ENCODE measurements at places on chromosomes 1 and 21.
A peak's percentile ranks its signal among the peaks of the same experiment; 100 is the strongest.

- no peak for DNase-seq
Observed at GRCh38 chr1:111723871-111724270, 15.3 kb downstream of the INKA2 start.

DNA sequence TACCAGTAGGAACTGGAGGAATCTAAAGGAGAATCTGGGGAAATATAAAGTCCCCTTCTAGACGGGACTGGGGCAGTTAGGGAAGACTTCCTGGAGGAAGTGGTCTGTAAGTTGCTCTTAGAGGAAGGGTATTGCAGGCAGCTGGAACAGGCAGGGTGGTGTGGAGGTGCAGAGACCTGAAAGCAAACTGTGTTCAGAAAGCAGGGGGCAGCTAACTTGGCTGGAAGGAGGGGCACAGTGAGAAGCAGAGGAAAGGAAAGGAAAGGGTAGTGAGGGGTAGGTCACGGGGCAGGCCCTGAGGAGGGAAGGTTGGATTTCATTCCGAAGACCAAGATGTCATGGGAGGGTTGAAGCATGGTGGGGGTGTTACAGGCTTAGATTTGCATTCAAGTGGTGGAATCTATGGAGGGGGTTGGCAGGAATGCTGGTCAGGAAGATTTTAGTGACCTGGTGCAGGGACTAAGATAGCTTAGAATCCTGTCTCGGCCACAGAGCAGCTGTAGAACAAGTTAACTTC, 240.7 kb downstream of the FOXD2 start:
- peak; percentile 26 for DNase-seq

GRCh38 chr21:45050345-45050796, 24.0 kb upstream of the ADARB1 start:
- DNase-seq = no peak

DNA sequence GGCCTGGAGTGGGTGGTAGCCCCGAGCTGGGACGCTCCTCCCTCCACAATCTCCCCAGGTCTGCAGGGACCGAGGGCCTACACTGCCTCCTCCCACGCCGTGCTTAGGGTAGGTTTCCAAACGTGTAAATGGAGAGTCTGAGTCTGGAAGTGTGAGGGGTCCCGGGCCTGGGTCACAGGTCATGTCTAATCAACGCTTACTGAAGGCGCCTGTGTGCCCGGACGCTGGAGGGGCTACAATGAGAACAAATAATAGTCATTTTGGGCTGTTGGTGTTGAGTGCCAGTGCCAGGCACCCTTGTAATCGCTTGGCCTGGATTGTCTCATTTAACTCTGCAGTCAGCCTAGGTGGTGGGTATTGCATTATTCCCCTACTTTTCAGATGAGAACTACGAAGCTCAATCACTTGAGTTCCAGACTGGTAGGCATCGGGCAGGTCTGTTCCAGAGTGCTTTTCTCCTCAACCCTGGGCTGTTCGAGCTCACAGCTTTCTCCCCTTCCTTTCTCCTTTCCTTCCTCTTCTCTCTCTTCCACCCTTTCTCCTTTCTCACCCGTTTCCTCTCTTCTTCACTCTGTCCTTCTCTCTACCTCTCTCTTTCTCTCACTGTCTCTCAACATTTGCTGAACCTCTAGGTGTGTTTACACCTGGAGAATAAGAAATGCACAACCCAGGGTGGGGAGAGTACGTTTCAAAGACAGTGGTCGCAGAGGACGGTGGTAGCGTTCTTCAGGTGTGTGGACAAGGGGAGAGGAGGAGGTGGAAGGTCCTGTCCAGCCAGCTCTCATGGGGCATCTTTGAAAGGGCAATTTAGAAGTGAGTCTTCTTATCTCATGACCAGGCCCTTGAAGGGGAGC, 883 bp downstream of the SLC66A1 start:
- DNase-seq = no peak

DNA sequence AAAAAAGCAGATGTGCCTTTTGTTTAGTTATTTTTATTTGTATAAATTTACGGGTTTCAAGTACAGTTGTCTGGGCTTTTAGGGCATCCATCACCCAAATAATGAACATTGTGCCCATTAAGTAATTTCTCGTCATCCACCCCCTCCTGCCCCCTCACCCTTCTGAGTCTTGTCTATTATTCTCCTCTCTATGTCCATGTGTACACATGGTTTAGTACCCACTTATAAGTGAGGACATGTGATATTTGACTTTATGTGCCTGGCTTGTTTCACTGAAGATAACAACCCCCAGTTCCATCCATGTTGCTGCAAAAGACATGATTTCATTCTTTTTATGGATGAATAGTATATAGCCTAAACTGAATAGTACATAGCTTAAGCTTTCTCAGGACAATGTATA, 189.2 kb downstream of the ZP4 start:
- DNase-seq = no peak

- peak; percentile 75 for DNase-seq
Observed at GRCh38 chr1:9196129-9197040, 38.2 kb upstream of the H6PD start.

DNA sequence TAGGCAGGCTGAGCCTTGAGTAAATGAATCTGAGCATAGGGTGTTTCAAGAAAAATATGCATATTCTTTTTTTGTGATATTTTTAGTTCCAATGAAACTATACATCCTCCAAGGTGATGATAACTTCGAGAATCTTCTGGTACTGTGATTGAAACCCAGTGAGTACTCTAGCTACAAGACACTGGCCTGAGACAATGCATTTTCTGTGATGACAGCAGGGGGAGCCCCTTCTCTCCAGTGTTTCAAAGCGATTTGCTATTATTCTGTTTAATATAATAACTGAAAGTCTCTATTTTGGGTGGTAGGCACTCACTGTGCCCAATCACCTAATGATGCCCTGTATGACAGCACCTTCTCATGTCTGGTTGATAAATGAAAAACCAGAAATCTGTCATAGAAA, 12.1 kb downstream of the IRF2BP2 start:
- DNase-seq = no peak

GRCh38 chr1:174408146-174408545, 39.6 kb upstream of the GPR52 start:
- DNase-seq = no peak

GRCh38 chr1:200290010-200290685, 119.7 kb downstream of the ZNF281 start:
- DNase-seq = peak; percentile 61

GRCh38 chr1:208302699-208303238, 58.6 kb upstream of the PLXNA2 start:
- DNase-seq = no peak

DNA sequence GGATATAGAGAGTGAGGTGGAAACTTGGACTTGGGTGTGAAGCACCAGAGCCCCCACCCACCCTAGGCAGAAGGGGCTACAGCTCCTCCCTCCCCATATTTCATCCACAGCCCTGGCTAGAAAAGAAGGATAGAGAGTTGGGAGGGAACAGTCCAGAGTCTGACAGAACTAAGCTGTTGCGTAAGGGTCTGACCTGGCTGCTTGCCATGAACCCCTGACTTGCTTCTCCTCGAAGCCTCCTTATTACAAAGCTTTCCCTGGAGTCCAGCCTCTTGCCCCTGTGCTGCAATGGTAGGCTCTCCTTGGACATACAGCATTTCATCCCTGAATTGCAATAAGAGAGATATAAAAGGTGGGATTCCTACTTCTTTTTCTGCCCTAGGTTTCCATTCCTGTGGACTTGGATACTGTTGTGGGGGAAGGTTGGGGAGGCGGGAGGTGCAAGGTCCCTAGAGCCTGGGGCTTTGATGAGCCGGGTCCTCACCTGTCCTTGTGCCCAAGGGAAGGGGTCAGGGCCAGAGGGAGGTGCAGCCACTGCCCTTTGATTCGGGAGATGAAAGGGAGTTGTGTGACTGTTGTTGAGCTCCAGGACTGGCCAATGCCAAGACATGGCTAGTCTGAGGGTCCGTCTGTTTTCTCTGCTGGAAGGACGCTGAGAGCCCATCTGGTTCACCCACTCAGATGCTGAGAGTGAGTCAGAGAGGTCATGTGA, 2.7 kb downstream of the RHBG start:
- DNase-seq = no peak

DNA sequence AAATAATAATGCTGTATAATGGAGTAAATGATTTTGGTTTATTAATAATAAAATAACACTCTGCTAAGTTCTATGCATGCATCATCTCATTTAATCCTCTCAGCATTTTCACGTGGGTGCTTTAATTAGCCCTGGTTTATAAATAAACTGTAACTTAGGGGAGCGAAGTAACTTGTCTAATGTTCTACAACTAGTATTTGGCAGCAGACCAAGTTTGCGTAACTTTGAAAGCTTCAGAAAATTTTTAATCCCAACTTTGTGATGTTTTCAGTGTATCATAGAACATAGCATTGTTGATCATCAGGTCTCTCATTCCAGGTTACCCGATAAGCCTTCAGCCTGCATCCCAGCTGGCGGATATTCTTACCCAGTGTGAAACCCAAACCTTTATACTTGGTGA, 322.4 kb upstream of the SGIP1 start:
- DNase-seq = no peak

GRCh38 chr1:209774592-209774991, 9.8 kb downstream of the C1orf74 start:
- no peak for DNase-seq

DNA sequence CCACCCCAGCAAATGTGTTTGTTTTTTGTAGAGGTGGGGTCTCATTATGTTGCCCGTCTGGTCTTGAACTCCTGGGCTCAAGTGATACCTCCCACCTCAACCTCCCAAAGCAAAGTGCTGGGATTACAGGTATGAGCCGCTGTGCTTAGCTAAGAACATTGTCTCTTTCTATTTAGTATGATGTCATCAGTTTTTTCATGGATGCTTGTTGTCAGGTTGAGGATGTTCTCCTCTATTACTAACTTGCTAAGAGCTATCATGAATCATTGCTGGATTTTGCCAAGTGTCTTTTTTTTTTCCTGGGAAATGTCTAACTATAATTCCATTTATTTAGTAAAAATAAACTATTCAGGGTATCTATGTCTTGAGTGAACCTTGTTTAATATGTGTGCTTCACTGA, 19.0 kb upstream of the MPC2 start:
- no peak for DNase-seq

DNA sequence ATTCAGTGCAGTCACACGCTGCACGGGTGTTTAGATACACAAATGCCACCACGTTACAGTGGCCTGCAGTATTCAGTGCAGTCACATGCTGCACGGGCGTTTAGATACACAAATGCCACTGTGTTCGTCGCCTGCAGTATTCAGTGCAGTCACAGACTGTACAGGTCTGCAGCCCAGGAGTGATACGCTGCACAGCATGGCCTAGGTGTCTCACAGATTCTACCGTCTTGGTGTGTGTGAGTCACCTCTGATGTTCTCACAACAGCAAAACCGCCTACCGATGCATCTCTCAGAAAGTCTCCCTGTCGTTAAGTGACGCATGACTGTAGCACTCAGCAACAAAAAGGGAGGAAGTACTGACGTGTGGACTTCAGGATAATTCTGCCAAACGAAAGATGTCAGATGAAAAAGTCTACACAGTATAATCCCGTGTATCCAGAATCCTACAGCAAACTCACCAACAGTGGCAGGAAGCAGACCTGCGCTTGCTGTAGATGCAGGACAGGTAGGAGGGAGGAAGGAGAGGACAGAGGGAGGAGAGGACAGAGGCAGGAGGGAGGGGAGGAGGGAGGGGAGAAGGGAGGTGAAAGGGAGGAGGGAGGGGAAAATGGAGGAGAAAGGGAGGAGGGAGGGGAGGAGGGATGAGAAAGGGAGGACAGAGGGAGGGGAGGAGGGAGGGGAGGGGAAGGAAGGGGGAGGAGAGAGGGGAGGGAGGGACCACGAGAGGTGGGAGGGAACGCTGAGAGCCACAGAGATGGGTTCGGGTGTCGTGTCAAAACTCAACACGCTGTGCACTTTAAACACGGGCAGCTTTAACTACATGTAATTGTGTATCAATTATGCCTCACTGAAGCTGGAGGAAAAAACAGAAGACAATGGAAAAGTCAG, 36.3 kb upstream of the PCBP3 start:
- no peak for DNase-seq

DNA sequence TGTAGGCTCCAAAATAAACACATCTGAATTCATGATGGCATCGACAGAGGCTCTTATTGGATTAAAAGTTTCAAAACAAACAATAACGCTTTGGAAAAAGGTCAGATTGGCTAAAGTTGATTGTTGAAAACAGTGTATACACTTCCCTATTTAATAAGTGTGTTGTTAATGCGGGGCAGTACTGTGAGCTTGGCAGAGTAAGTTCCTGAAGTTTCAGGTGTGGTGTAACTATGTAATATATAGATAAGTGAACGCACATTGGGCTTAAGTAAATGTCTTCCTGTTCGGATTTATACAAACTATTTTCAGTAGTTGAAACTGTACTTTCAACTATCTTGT, 810 bp downstream of the ZBTB37 start:
- no peak for DNase-seq

DNA sequence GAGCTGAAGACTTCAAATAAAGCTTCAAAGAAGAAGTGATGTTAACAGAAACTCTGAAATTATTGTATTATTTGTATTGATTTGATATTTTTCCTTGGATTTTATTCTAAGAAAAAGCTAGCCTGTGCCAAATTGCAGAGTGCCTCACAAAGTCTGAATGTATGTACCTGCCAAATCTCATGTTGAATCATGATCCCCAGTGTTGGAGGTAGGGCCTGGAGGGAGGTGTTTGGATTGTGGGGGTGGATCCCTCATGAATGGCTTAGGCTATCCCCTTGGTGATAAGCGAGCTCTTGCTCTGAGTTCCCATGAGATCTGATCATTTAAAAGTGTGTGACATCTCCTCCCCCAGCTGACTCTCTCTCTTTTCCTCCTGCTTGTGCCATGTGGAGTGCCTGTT, 43.6 kb downstream of the ACKR1 start:
- DNase-seq = no peak

- DNase-seq = peak; percentile 71
Observed at GRCh38 chr1:24322470-24323177, 3.5 kb downstream of the GRHL3 start.

DNA sequence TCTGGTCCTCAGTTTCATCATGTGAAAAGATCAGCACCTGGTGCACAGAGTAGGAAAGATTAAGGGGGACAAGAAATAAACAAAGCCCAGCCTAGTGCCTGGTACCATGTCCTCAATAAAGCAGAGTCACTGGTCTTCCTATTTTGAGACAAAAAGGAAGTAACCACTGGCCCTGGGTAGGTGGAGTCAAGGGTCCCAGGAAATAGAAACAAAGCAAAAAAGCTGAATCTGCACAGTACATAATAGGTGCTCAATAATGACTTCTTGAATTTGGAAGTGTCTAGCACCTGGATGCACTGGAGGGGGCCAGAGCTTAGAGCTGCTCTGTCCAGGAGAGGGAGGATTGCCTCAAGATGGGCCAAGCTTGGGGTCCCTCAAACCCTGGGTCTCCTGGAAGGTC, 1.9 kb upstream of the EPHB2 start:
- no peak for DNase-seq

GRCh38 chr1:25929016-25929415, 22.8 kb upstream of the STMN1 start:
- no peak for DNase-seq

DNA sequence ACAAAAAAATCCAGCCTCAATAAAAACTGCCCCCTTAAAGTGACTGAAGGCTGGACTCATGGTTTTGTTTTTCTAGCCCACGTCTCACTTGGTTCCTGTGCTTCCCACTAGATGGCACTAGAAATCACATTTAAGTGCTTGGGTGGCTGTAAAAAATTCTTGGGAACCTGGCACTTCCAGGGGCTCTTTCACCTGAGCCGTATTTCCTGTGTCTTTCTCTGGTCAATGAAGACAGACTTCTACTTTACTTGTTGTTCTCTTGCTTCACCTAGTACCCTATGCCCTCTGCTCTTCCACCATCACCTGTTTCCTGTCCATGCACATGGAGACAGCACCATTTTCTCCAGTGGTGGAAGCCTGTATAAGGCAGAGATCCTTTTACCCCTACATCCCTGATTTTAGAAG, 20.0 kb downstream of the METTL13 start:
- no peak for DNase-seq

Measured in ecto neural progenitor cell (in vitro differentiated cells).